GM04503 (cell line): ENCODE measurements at places on chromosomes 3 and 15.

GRCh38 chr15:27017168-27017809 lies 46.3 kb downstream of the GABRG3 start:
- DNase-seq, result no peak

DNA sequence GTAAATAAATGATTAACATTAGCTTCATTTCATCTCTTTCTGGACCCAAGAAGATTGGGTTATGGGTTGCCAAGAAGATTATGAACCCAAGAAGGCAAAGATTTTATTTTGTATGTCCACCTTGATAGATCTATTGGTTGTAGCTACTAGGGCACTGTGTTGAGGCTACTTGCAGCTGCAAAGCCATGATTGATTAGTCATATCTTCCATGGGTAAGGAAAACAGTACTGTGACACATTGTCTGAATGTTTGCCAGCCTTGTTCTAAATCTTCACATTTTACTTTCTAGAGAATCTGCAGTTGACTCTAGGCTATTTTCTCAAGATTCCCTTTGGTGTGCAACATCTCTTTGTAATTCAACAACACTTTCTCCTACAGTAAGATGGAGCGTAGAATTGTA lies 229.2 kb upstream of the KCNH8 start:
- no peak for DNase-seq

GRCh38 chr3:84292128-84292527 lies 666.7 kb upstream of the CADM2 start:
- DNase-seq, result no peak

- DNase-seq, result no peak
Measured at GRCh38 chr3:134449277-134449676, 36.5 kb downstream of the ANAPC13 start.
